Colonic mucosa (tissue), 4 donors: ENCODE measurements at places on chromosomes 5 and 9. TPM values are rescaled to one million over a fixed set of nuclear protein-coding genes. Genes with fewer than 3 reads are reported as not detected.

DNA sequence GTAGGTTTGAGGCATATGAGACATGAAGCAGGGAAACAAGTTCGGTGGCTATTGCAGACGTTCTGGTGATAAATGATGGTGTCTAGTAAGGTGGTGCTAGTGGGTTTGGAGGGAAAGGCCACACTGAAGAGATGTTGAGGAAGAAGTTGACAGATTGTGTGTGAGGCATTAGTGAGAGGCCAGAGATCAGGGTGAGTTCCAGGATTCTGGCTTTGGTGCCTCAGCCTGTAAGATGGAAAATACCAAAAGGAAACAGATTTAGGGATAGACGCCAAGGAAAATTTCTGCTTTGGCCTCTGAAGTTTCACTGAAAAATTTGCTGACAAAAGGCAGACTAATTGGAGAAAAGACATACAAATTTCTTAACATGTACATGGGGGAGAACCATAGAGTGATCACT, 6.4 kb upstream of the PAIP1 start:
- H3K27me3 ChIP-seq: no peaks in the 10 kb centered on the region
- H3K4me3 ChIP-seq: no peak overlapping the region
- no peaks in the 10 kb centered on the region for H3K36me3 ChIP-seq

ARL14EPL gene
- not detected for total RNA-seq

- peak; percentile 15 for DNase-seq
- H3K27me3 ChIP-seq: no peaks in the 10 kb centered on the region
- H3K4me1 ChIP-seq: peaks cover 9% of the 10 kb centered on the region
- no peaks in the 10 kb centered on the region for H3K36me3 ChIP-seq
- H3K4me3 ChIP-seq: no peak overlapping the region
Observed at GRCh38 chr5:1184481-1184880, 16.9 kb upstream of the SLC6A19 start.

CDKN2B-AS1 gene
- total RNA-seq: 73.7 TPM

DNA sequence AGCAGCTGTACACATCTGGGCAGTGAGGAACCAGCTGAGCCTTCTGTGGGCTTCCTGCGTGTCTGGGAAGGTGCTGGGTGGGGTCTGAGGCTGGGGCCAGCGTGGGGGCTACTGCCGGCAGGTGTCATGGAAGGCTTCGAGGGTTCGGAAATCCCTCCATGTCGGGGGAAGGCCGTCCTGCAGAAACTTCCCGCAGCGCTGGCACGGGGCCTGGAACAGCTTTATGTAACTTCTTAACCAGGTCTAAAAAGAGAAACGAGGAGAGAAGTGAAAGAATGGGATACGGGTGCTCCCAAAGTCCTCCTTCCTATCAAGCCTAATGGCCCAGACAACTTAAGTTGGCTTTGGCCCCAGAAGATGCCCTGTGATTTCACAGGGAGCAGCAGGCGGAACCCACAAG, 120.6 kb upstream of the RAPGEF1 start:
- no peaks in the 10 kb centered on the region for H3K36me3 ChIP-seq
- no peak overlapping the region for H3K27ac ChIP-seq
- H3K4me1 ChIP-seq: no peaks in the 10 kb centered on the region
- H3K4me3 ChIP-seq: no peak overlapping the region

DNA sequence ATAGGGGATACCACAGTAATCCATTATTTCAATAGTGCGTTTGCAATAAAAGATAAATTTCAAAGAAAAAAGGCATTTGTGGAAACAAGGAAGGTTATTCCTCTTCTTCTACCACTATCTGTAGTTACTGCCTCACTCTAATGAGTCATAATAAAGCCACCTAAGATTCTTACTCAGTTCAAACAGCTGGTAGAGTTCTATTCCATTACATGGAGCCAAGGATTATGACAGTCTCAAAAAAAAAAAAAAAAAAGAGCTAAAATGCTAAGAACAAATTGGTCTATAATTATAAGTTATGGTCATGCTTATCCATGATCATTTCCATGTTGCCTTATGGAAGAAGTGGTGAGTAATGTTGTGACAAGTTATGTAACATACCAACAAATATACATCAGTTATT, 46.3 kb downstream of the DENND1A start:
- H3K36me3 ChIP-seq: no peaks in the 10 kb centered on the region
- no peak overlapping the region for H3K27ac ChIP-seq
- no peak overlapping the region for H3K4me3 ChIP-seq
- DNase-seq: no peak

GRCh38 chr5:31114817-31115216, 78.7 kb upstream of the CDH6 start:
- no peaks in the 10 kb centered on the region for H3K4me1 ChIP-seq
- no peaks in the 10 kb centered on the region for H3K36me3 ChIP-seq
- no peak overlapping the region for H3K27ac ChIP-seq
- no peak for DNase-seq

DNA sequence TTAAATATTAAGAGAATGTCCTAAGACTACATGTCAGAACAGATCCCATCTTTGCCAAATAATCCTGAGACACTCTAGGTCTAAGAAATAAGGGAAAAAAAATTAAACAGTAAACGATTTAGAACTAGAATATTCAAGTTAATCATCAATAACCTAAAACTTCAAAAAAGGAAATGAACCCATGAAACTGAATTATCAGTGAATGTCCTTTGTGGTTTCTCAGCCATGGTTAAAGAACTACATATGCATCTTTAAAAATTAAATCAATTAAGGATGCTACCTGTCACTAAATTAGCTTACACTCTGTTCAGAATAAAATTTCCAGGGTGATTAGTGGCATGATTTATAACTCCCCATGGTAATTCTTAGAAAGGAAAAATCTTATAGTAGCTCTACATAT, 850.0 kb upstream of the C9orf72 start:
- no peak overlapping the region for H3K4me3 ChIP-seq
- H3K36me3 ChIP-seq: no peaks in the 10 kb centered on the region
- no peak for DNase-seq
- no peaks in the 10 kb centered on the region for H3K4me1 ChIP-seq

MELK gene
- total RNA-seq: 39.8 TPM

- no peaks in the 10 kb centered on the region for H3K36me3 ChIP-seq
- H3K27me3 ChIP-seq: no peaks in the 10 kb centered on the region
- DNase-seq: no peak
- no peak overlapping the region for H3K27ac ChIP-seq
Observed at GRCh38 chr5:106392766-106393165, 1278.0 kb downstream of the EFNA5 start.

GRCh38 chr9:115850548-115851304, 302.9 kb upstream of the PAPPA start:
- H3K27ac ChIP-seq: no peak overlapping the region
- H3K27me3 ChIP-seq: no peaks in the 10 kb centered on the region
- no peaks in the 10 kb centered on the region for H3K36me3 ChIP-seq
- no peaks in the 10 kb centered on the region for H3K4me1 ChIP-seq

- H3K27me3 ChIP-seq: no peaks in the 10 kb centered on the region
- no peaks in the 10 kb centered on the region for H3K36me3 ChIP-seq
- DNase-seq: no peak
- no peak overlapping the region for H3K4me3 ChIP-seq
- no peak overlapping the region for H3K27ac ChIP-seq
- H3K4me1 ChIP-seq: no peaks in the 10 kb centered on the region
Observed at GRCh38 chr5:82097-82496, 9.9 kb upstream of the PLEKHG4B start.

- H3K27ac ChIP-seq: no peak overlapping the region
- DNase-seq: no peak
- H3K4me1 ChIP-seq: no peaks in the 10 kb centered on the region
- H3K36me3 ChIP-seq: no peaks in the 10 kb centered on the region
- H3K27me3 ChIP-seq: no peaks in the 10 kb centered on the region
- H3K4me3 ChIP-seq: no peak overlapping the region
Observed at GRCh38 chr5:175814691-175815090, 56.7 kb upstream of the CPLX2 start.

- no peaks in the 10 kb centered on the region for H3K36me3 ChIP-seq
- no peaks in the 10 kb centered on the region for H3K27me3 ChIP-seq
- H3K4me1 ChIP-seq: no peaks in the 10 kb centered on the region
Observed at GRCh38 chr5:116629168-116629567, 54.5 kb upstream of the SEMA6A start.

DNA sequence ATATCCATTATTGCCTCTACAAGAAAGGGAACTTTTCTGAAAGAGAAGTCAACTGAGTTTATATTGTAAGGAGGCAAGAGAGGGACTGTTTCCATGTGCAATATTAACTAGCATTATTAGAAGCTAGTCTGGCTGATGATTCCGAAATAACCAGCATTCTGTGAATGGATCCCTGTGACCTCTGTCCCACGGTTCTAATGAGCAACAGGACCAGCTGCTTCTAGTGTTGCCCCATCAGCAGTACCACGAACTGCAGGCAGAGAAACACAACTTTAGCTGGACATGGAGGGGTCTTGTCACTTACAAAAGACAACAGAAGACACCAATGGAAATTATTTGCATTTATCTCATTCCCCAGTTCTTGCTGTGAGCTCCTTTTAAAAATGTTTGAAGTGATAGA, 95.4 kb downstream of the MUSK start:
- H3K36me3 ChIP-seq: no peaks in the 10 kb centered on the region
- H3K27ac ChIP-seq: no peak overlapping the region
- H3K27me3 ChIP-seq: no peaks in the 10 kb centered on the region
- no peaks in the 10 kb centered on the region for H3K4me1 ChIP-seq
- no peak for DNase-seq

- peaks cover 4% of the 10 kb centered on the region for H3K4me1 ChIP-seq
- no peak overlapping the region for H3K27ac ChIP-seq
- H3K27me3 ChIP-seq: no peaks in the 10 kb centered on the region
- no peak for DNase-seq
Observed at GRCh38 chr5:16870878-16871277, 65.2 kb downstream of the MYO10 start.

GABRA1 gene
- total RNA-seq: not detected

FLT4 gene
- 3.3 TPM for total RNA-seq

GRIN1 gene
- 0.47 TPM for total RNA-seq

ZDHHC11 gene
- total RNA-seq: 7.8 TPM

GRCh38 chr9:88577256-88578120, 42.5 kb downstream of the NXNL2 start:
- no peaks in the 10 kb centered on the region for H3K27me3 ChIP-seq
- no peak overlapping the region for H3K27ac ChIP-seq
- no peak for DNase-seq
- H3K4me1 ChIP-seq: no peaks in the 10 kb centered on the region

ORM1 gene
- total RNA-seq: 10.3 TPM

DNA sequence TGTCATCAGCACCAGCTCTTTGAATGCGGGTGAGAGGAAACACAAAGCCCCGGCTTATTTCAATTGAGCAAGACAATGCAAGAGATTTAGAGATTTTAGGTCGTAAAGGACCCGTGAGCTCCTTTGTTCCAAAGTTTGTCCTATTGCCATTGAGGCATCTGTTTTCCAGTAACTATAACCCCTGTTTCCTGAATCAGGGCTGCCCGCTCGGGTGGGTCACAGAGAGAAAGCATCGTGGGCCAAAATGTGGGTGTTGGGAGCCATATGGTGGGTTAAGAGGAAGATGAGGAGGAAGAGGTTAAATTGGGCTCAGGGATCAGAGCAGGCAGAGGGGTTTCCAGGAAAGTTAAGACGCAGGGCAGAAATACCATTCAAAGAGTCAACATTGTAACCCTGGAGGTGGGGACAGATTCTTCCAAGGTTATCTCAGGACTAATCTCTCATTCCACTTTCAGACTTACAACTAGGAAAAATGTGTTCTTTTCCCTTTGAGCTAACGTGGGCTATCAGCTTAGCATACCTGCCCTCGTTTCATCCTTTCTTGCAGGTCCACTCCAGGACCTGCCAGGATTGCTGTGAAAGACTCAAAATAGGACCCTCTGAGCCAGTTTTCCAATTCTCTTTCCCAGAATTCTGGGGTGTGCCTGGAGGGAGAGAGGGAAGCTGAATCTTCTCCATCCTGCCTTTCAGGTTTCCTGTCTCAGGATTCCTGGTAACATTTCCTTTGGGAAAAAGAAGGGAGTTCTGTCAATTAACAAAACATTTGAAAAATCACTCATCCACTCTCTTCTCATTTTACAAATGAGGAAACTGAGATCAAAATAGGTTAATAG, 95.5 kb upstream of the TAF11L2 start:
- H3K4me1 ChIP-seq: no peaks in the 10 kb centered on the region
- H3K36me3 ChIP-seq: no peaks in the 10 kb centered on the region
- H3K4me3 ChIP-seq: no peak overlapping the region

DNA sequence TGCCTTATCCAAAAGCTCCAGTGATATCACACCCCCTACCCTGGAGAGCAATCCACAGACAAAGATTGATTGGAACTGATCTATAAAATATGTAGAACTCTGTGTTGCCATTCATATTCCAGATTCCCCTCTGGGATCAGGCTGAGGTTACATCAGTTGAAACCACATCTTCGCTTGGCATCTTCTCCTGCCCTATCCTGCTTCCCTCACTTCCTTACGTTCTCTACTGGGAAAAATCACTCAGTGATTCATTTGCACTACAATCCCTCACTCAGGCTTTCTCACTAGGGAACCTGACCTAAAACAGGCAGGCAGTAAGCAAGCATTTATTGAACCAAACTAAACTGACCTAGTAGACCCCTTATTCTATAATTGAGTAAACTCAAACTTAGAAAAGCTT, 111.7 kb downstream of the ESM1 start:
- no peaks in the 10 kb centered on the region for H3K27me3 ChIP-seq
- no peaks in the 10 kb centered on the region for H3K4me1 ChIP-seq
- DNase-seq: no peak
- no peak overlapping the region for H3K27ac ChIP-seq
- H3K4me3 ChIP-seq: no peak overlapping the region

CIZ1 gene
- total RNA-seq: 97.7 TPM

GRCh38 chr9:93824386-93825294, 130.5 kb downstream of the BARX1 start:
- no peak overlapping the region for H3K27ac ChIP-seq
- no peaks in the 10 kb centered on the region for H3K36me3 ChIP-seq
- no peaks in the 10 kb centered on the region for H3K4me1 ChIP-seq
- no peak overlapping the region for H3K4me3 ChIP-seq
- H3K27me3 ChIP-seq: no peaks in the 10 kb centered on the region
- DNase-seq: no peak

GRCh38 chr9:14936491-14936890, 26.3 kb upstream of the FREM1 start:
- H3K36me3 ChIP-seq: no peaks in the 10 kb centered on the region
- H3K4me1 ChIP-seq: no peaks in the 10 kb centered on the region
- no peak overlapping the region for H3K27ac ChIP-seq
- no peak overlapping the region for H3K4me3 ChIP-seq
- no peak for DNase-seq

DNA sequence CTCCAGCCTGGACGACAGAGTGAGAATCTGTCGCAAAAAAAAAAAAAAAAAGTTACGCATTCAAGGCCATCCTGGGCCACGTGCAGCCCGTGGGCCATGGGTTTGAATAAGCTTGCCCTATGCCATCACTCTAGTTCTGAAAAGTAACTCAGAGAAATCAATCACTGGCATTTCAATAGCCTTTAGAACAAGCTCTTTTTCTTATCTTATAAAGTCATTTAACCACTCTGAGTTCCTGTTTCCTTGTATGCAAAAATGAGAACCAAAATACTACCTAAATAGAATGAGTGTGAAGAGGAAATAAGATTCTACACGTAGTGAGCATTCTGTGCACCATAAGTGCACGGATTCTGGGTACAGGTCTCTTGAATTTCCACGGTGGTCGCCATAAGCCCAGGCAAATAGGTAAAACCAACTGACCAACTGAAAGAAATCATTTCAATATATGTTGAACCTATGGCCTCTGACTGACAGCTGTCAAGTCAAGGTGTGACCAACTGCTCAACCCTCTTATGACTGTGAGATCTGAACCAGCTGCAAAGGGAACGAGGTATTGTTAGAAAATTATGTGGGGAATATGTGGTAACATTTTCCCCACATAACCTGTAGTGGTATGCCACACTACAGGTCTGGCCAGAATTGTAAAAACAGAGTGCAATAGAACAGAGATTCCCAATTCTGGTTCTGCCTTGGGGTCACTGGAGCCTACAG, 143.9 kb upstream of the LHFPL2 start:
- H3K36me3 ChIP-seq: no peaks in the 10 kb centered on the region
- no peaks in the 10 kb centered on the region for H3K4me1 ChIP-seq
